ENCODE measurements at places on chromosomes 5 and 9.

DNA sequence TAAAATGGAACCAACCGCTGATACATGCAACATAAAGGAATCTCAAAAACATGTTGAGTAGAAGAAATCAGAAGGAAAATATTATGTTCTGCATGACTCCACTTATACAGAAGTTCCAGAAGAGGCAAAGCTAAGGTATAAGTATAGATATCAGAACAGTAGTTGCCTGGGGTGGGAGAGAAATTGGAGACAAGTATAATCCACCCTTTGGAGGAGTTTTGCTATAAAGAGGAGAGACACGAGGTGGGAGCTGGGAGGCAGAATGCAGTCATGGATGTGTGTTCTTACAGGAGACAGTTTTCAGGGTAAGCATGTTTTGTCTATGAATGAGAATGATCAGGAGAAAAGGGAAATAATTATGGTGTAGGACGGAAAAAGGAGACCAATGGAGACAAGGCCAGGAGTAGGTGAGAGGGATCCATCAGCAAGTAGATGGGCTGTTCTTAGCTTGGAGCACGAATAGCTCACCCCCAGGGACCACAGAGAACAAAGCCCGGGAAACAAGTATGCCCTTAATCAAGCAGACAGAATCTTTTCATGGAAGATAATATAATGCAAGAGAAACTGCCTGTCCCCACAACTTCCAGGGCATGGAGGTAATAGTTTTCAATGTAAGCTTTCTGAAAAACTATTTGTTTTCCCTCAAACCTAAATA lies 72.2 kb downstream of the MED27 start:
- no peak for DNase-seq

- no peak for DNase-seq
Measured at GRCh38 chr9:114403153-114403756, 15.5 kb upstream of the AKNA start.

DNA sequence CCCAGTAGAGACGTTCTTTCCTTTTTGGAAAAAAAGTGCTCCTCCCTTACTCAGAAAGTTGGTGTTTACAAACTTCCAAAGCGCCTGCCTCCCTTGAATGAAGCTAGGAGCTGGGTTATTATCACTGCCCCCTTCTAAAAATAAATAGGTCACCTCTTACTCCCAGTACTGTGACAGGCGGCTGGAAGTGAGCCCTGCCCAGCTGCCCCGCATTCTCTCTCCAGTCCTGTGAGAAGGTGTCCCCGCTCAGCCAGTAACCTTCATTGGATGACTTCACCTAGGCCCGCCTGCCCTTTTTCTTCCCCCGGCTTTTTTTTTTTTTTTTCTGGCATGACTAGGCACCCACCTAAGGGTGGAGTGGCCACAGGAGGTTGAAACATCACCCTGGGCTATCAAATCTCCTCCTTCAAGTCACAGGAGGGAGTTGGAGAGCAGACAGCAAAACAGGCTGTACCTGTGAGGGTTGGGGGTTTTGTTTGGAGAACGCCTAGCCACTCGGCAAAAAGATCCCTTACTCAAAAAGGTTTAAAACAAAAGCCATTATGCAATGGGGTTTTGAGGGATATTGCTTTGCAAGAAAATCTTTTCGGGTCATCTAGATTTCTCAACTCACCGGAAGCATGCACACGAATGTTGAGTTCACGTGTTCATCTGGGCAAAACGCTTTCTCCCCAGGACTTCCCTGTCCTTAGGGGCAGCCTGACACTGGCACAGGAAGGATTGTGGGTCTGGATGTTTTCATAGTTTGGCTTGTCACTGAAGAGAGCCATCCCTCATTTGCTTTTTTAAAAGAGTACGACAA lies 43.3 kb upstream of the ZNF622 start:
- DNase-seq: no peak

DNA sequence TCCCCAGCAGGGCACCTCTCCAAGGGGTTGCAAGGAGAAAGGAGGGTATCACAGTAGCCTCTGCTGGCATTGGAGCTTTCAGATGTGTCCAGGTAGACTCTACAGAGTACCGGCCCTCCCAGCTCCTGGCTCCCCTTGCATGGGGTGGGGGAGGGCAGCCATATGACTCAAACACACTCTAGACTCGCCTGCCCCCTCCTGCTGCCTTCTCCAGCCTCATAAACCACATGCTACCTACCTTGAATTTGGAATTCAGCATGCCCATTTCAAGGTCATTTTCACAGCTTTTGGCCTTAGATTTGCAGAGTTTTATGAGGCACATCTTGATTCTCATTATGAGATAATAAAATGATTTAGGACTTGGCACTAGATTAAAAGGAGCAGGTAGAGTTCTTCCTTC lies 32.8 kb upstream of the SMIM32 start:
- DNase-seq: no peak

- no peak for DNase-seq
Measured at GRCh38 chr9:105979290-105979689, 284.9 kb downstream of the TMEM38B start.
